ENCODE measurements at places on chromosomes 2 and 18.

DNA sequence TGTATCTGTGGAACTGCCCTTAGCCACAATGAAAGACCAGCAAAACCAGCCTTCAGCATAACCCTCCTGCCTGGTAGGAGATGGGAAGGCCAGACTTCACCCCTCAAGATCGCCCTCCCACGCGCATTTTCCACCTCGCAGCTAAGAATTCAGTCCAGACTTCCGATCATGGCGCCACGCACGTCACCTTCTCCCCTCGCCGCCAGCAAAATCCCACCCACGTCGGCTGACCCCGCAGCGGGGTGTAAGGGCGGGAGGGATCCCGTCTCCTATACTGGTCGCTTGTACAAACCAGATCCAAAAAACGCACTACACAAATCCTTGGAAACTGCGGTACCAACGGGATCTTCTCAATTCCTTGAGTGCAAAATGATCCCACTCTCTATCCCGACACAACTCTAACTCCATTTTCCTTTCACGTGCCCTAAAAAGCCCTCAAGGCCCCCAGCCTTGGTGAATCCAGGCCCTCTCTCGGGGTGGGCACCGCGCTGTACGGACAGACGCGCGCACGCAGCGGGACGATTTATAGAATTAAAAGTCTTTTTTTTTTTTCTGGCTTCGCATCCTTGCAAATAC lies 1.0 kb upstream of the BMPR2 start:
- H3K27ac ChIP-seq: peak overlapping the region; percentile 97
- peak overlapping the region; percentile 77 for H3K4me3 ChIP-seq
- H3K27me3 ChIP-seq: no peaks in the 10 kb centered on the region

DNA sequence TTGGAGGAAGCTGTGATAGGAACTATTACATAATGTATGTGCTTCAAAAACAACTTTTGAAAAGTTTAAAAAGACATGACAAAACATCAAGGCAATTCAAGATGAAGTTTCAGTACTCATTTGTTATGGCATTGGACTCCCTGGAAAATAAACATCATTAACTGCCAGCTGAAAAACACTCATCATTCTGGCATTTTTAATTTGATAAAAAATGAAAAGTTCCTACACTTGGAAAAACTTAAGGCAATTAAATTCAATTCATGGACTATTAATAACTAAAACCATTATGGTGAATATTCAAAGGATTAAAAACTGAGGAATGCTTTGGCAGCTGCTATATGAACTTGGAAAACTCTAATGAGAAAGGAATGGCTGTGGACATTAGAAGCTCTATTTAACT lies 8.5 kb downstream of the TYW5 start:
- peaks cover 13% of the 10 kb centered on the region for H3K36me3 ChIP-seq
- H3K27me3 ChIP-seq: no peaks in the 10 kb centered on the region
- H3K27ac ChIP-seq: no peak overlapping the region
- no peak for DNase-seq

DNA sequence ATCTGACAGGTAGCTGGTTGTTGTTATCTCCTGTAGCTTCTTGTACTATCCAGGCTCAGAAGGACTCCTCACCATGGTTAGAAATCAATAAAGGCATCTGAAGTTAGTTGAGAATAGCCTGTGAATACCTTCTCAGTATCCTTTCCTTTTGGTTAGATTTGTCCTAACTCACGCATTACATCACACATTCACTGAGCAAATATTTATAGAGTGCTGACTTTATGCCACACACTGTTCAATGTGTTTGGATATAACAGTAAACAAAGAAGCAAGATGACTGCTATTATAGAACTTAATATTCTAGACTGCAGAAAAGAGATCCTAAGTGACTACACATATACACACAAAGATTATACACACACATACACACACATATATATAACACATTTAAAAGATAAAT lies 889.9 kb upstream of the CHAC2 start:
- H3K27ac ChIP-seq: no peak overlapping the region
- H3K4me3 ChIP-seq: no peak overlapping the region
- no peak for DNase-seq

- no peaks in the 10 kb centered on the region for H3K27me3 ChIP-seq
- H3K36me3 ChIP-seq: no peaks in the 10 kb centered on the region
- no peak overlapping the region for H3K27ac ChIP-seq
- no peak overlapping the region for H3K4me3 ChIP-seq
- DNase-seq: no peak
These were observed 32.9 kb upstream of the SCG2 start for GRCh38 chr2:223635080-223635479.

DNA sequence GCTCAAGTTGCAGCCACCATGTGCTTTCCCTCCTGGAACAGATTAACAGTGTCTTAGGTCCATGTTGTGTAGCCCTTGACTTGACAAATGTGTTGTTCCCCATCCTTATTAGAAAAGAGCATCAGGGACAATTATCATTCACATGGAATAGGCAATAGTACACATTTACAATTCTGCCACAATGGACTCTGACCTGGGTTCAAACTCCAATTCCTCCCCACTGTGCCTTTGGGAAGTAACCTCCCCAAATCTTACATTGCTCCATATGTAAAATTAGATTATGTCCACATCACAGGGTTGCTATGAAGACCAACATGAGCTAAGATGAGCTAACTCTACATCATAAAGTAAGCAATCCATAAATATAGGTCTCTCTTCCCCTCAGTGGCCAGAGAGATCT lies 193.8 kb downstream of the NRP2 start:
- no peaks in the 10 kb centered on the region for H3K27me3 ChIP-seq
- H3K4me3 ChIP-seq: no peak overlapping the region

GRCh38 chr2:54878182-54878581 lies 154.7 kb downstream of the EML6 start:
- no peak overlapping the region for H3K4me3 ChIP-seq
- H3K27ac ChIP-seq: no peak overlapping the region
- no peaks in the 10 kb centered on the region for H3K4me1 ChIP-seq
- DNase-seq: no peak

GRCh38 chr2:138476940-138477339 lies 24.6 kb upstream of the SPOPL start:
- no peaks in the 10 kb centered on the region for H3K27me3 ChIP-seq
- no peaks in the 10 kb centered on the region for H3K4me1 ChIP-seq
- no peak for DNase-seq

Data from upper lobe of left lung (tissue), 6 donors.